Stimulated activated CD8-positive, alpha-beta memory T cell treated with anti-CD3 and anti-CD28 coated beads, Interleukin-4, amount 100 ng/mL, for 48 hours (primary cell): ENCODE measurements at places on chromosomes 5 and 9.

GRCh38 chr5:58455480-58455879 lies 4.4 kb downstream of the PLK2 start:
- DNase-seq, result no peak

GRCh38 chr5:174317256-174317894 lies 271.9 kb downstream of the NSG2 start:
- no peak for DNase-seq

DNA sequence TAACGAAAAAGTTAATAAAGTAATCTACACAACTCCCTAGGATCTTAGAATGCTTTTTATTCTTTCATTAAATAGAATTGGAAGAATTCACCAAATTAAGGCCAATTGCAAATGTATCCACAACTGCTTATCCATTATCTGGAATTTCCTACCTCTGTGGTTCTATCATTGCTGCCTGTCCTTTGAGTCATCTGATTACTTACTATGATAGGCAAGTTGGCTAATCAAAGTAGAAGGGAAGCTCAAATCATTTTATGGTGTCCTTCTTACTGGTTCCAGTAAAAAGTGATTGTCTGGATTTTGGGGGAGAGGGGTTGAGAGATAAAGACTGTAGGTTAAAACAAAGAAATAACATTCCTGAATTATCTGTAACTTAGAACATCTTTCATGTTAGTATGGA lies 161.4 kb upstream of the GNA14 start:
- no peak for DNase-seq

DNA sequence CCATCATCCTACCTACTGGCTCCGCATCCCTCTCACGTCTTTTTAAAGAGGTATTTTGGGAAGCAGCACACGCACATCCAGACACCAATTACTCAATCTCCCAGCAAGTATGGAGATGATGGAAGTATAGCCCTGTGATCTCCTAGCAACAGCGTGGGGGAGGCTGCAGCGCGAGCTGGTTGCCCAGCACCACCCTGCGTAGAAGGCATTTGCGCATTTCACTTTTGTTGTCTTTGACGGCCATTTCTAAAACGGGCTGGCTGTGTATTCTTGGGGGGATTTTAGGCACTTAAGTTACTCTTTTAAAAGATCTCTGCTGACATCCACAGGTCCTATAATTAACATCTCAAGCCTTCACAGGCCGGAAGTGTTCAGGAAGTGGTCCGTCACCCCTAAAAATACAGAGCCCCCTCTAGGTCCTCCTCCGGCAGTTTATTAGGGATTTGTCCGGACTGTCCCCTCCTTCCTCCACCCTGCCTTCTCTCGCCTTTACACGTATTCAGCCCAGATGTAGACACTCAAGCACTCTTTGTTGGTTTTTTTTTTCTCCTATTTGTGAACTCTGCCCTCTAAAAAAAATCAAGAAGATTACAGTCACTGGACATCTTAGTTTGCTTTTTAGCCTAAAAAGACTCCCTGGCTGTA lies 371.4 kb downstream of the NTRK2 start:
- DNase-seq, result no peak

DNA sequence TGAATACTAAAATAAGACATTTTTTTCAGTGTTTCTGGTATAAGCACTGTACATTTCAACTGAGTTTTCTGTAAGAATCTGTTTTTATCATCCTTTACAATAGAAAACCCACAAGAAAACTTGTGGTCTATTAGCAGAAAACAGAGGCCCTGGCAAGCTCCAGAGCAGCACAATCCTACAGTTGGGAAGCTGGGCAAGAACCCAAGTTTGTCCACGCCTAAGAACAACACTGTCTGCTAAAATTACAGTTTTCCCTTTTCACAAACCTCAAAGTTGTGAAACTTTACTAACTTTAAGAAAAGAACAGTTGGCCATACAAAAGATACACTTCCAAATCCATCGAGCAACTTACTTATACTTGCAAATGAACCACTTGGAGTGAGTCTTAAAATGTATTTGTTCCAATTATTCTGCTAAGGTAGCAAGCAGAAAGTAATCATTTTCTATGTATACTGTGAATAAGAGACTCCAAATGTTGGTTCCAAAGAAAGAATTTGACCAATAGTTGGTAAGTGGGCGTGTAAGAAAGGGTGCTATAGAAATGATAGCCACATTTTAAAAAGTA lies 982.0 kb upstream of the ARRDC3 start:
- no peak for DNase-seq

DNA sequence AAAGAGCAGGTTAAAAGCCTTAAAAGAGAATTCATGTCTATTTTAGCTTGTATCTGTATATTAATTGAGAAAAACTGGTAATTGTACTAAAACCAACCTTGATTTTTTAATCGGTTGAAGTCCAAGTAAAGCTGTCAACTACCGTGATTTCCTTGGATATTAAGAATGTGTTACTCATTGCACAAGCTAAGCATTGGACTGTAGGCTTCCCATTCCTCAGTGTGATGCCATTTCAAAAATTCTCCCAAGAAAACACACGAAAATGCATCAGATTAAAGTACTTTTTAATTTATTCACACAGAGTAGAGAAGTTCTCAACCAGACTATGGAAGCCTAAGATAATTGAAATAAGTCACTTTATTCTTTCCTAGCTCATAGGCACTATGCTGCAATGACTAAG lies 761.4 kb upstream of the TYRP1 start:
- no peak for DNase-seq

DNA sequence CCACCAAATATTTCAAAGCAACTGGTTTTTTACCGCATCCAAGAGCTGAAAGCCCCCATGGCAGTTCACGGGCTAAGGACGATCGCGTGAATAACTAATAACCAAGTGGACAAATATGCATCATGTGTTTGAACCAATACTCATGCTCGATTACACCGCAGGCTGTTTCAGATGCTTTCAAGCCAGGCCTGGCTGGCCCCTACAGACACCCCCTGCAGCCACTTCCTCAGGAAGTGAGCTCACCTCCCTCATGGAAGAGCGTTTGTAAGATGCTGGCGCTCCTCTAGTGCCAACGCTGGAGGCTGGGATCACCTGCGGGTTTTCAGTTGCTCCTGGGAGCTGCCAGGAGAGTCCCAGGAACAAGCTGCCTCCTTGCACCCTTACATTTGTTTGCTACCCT lies 53.9 kb upstream of the PTCH1 start:
- DNase-seq, result no peak

DNA sequence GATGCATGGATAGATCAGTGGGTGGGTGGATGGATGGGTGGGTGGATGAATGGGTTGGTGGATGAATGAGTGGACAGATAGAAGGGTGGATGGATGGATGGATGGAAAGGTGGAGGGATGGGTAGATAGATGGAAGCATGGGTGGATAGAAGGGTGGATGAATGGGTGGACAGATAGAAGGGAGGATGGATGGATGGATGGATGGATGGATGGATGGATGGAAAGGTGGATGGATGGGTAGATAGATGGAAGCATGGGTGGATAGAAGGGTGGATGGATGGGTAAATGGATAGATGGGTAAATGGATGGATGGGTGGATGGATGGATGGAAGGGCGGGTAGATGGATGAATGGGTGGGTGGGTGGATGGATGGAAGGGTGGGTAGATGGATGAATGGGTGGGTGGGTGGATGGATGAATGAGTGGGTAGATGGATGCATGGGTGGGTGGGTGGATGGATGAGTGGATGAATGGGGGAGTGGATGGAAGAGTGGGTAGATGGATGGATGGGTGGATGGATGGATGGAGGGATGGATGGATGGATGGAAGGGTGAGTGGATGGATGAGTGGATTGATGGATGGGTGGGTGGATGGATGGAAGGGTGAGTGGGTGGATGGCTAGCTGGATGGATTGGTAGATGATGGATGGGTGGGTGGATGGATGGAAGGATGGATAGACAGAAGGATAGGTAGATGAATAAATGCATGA lies 87.7 kb upstream of the ASS1 start:
- no peak for DNase-seq

- DNase-seq, result no peak
These were observed 43.4 kb downstream of the DUSP1 start for GRCh38 chr5:172727551-172727950.

GRCh38 chr9:132983491-132984201 lies 5.2 kb downstream of the GFI1B start:
- DNase-seq, result no peak

DNA sequence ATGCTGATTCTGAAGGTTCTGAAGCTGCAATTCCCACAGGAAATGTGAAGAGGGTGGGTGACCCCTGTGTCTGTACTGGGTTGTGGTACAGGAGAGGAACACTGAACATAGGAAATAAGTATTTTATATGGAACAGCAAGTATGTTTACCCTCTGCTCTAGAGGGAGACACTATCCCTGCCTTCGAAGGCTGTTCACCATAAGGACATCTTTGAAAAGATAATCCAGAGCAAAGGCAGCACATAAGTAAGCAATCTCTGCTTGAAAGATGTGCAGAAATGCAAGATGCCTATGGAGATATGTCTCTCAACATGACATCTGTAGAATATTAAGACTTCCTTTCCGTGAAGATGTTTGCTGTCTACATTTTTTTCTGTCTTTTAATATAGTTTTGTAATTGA lies 184.4 kb upstream of the EFNA5 start:
- DNase-seq, result no peak

DNA sequence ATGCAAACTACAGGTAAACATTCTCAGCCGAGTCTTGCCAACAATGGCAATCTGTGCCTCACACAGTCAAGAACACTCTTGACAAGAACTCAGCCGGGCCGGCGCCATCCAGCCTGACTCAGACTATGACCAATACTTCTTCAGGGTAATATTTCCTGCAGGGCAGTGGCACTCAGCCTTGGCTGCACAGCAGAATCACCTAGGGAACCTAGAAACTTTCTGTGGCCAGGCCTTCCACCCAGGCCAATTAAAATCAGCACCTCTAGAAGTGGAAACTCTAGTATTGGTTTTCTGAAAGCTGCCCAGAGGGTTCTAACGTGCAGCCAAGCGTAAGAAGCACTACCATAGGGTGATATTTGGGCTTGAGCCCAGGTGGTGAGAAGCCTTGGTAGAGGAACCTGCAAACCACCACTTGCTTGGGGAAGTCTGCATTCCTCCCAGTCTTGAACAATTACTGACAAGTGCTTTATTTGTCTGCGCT lies 120.6 kb downstream of the TTLL11 start:
- no peak for DNase-seq

DNA sequence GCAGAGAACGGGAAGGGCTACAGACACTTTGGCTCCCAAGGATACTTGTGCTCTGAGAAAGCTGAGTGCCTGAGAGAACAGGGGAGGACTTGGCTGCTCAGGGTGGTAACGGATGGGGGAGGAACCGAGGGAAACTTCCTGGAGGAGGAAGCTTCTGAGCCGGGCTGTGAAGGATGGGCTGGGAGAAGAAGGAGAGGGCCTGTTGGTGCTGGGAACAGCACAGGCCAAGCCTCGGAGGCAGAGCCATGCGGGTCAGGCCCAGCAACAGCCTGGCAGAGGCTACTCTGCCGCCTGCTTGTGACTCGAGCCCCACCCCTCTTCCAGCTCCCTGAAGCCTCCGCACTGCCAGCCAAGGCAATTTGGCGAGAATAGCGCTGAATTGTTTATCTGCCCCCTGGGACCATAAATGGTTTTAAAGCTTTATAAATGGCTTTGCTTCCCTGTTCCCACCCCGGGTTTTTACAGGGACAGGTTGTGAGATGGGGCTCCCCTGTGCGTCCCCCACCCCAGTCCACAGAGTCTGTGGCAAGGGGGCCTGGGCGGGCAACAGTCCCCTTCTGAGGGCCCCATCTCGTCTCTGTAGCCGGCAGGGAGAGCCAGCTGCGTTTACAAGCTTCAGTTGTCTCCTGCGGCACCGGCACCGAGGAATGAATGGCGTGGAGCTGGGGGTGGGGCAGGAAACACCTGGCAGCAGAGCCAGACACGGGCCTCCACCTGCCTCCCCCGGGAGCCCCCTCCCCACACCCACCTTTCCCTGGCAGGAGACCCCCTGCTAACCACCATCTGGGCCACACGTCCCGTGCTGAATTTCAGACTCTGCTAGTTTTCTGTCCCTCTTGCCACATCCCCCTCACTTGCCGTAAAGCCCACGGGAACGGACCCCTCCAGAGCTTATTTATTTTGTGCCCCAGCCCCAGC lies 24.4 kb downstream of the FAM163B start:
- DNase-seq, result no peak

- DNase-seq, result no peak
These were observed 2.9 kb downstream of the SEMA6A start for GRCh38 chr5:116571568-116572349.

DNA sequence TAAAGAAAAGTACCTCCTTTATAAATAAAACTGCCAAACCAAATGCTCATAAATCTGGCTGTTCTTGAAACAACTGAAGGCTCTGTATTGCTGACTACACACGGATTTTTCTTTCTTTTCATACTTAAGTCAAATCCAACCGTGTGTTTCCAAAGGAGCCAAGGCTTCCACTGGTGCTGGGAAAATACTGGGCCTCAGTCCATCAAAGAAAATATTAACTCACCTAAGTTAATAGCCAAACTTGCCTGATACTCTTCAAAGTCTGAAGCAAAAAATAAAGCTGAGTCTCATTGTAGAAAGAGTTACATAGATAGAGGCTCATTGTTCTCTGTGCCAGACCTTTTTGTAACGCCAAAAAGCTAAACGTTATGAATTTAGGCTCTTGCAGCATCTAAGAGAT lies 350.4 kb upstream of the CDH9 start:
- DNase-seq, result no peak

- DNase-seq, result peak; percentile 80
These were observed 62.0 kb downstream of the ANKH start for GRCh38 chr5:14809369-14810155.

DNA sequence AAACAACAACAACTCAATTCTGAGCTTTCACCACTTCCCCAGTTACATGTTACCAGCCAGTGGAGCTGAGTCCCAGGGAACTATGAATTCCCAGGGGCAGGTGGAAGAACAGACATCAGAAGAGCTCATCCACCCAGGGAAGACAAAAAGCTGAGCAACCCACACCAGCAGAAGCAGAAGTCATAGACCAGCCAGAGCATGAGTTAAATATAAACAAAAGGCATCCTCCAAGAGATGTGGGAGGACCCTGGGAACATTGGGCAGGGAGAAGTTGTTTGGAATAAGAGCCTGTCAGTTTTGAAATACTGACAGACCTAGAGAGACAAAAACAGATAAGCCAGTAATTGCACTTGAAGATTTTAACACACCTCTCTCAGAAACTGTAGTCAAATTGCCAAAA lies 102.3 kb upstream of the LMX1B start:
- no peak for DNase-seq

GRCh38 chr9:36623280-36623679 lies 50.6 kb downstream of the MELK start:
- DNase-seq, result no peak

GRCh38 chr9:130128733-130129431 lies 43.3 kb upstream of the NCS1 start:
- DNase-seq, result peak; percentile 72

- DNase-seq, result no peak
These were observed 154.9 kb downstream of the FAM174A start for GRCh38 chr5:100690036-100690560.

- DNase-seq, result no peak
These were observed 2.9 kb downstream of the TLN1 start for GRCh38 chr9:35729101-35729500.

DNA sequence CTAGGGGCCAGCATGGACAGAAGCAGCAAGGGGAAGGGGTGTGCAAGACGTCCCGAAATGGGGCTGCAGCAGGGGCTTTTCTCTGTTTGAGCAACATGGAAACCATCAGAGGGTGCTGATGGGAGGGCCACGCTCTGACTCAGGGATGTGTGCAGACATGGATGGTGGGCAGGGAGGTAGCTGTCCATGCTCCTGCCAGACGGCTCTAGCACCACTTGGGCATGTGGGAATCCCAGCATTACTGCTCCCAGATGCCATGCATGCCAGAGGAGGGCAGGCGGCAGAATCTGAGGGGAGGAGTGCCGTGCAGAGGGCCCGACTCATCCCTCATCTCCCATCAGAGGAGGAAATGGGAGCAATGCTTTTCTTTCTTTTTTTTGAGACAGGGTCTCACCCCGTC lies 45.6 kb upstream of the SLC25A51 start:
- no peak for DNase-seq

- no peak for DNase-seq
These were observed 700.3 kb upstream of the TYRP1 start for GRCh38 chr9:11992866-11993265.
